Activated CD8-positive, alpha-beta memory T cell treated with anti-CD3 and anti-CD28 coated beads for 48 hours (primary cell): ENCODE measurements at places on chromosomes 2 and 18.

GRCh38 chr2:22826703-22827102 is 558.3 kb upstream of the KLHL29 start:
- DNase-seq: no peak

- no peak for DNase-seq
Measured at GRCh38 chr2:223735035-223735640, 102.2 kb downstream of the AP1S3 start.

DNA sequence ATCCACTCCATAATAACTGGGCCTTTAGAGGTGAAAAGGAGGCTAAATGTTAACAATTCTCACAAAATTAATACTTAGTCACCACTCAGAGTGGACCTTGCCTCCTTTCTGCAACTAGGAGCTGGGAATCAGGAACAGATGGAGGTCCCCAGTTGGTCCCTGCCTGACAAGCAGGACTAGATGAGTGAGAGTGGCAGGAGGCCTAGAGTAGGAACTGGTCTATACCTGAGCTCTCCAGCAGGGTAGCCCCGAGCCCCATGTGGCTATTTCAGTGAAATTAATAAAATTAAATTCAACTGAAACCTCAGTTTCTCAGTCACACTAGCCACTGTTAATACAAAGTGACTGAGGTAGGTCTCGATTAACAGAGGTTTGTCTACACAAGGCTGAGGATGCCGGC is 150.5 kb downstream of the MYO5B start:
- no peak for DNase-seq

GRCh38 chr18:58175122-58175785 is 131.2 kb downstream of the NEDD4L start:
- no peak for DNase-seq

DNA sequence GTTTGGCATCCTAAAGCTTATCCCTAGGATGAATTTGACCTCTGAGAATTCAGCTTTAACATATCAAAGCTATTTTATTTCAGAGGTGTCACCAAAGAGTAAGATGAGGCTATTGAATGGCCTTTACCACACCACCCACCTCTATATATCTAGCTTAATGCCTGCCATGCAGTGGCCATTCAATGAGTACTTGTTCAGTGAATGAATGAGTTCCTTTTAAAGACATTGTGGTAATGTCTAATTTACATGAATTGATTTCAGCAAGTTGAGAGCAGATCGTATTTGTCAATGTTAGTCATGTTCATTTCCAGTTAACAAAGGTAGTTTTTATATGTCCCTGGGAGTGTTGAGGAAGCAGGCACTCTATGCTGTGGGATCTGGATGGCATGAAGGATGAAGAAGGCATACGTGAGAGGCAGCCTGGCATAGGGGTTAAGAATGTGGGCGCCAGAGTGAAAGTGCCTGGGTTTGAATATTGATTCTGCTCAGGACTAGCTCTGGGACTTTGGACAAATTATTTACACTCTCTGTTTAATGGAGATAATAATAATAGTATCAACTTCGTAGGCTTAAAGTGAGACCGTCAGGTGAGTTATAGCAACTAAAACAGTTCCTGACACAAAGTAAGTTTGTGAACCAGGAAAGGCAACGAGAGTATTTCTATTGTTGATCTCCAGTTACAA is 434.1 kb upstream of the CHST9 start:
- no peak for DNase-seq

DNA sequence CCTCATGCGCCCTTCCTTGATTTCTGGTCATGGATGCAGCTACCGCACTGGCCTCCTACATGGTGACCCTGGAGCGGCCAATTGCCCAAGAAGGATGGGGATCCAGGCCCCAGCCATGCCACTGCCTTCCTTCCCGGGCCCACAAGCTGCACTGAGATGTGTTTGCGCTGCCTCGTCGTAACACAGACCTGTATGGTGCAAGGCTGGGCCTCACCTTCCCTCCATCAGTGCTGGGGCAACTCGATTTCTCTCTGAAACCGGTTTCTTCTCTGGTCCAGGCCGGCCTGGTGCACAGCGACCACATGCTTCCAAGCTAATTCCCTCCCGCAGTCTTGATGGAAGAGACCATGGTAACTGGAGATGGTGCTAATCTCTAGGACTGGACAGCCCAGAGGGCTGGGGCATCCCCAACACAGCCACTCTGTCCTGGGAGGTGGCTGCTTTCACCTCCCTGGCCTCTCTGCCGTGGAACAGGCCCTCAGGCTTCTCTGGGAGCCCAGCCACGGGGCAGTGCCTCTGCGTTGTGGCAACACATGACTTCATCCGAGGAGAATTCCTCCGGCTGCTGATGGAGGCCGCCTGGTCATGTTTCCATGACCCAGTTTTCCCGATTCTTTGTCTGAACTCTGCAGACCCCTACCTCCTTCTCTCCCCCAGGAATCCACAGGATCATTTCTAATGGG is 184.2 kb downstream of the GLI2 start:
- DNase-seq: no peak

GRCh38 chr2:150075831-150076230 is 411.6 kb downstream of the RND3 start:
- DNase-seq: no peak

DNA sequence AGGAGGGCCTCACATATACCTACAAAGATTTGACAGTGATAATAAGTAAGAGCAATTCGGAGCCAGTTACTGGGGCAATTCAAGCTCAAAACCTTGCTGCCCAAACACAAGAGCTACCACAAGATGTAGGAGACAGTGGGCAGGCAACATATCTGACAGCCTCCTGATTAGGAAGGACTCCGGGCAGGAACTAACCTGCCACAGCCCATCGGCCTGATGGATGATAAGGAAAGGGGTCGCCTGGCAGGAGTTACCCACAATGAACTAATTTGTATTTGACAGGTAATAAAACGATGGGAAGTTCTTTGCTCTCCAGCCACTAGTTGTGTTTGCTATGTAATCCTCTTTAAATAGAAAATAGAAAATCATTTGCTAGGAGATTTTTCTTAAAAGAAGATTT is 100.2 kb downstream of the ARHGAP15 start:
- DNase-seq: no peak

DNA sequence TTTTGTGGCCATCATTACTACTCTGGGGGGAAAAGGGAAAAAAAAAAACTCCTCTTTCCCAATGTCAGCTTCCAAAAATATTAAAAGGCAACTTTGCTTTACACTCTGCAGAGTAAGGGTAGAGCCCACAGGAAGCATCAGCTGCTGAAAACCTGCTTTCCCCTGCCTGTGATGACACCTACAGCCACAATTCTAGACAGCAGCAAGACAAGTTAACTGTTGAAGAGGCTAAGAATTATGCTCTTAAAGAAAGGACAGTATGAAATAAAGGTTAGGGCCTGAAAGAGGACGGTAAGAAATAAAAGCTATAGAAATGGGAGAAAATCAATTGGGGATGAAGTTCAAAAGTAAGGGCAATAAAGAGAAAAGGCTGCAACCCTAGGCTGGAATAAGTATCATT is 3.0 kb downstream of the PDE11A start:
- DNase-seq: no peak

GRCh38 chr2:6927186-6927585 is 10.0 kb downstream of the RNF144A start:
- no peak for DNase-seq

- no peak for DNase-seq
Measured at GRCh38 chr2:71944806-71945602, 202.7 kb downstream of the CYP26B1 start.

- no peak for DNase-seq
Measured at GRCh38 chr2:99803846-99804245, 314.0 kb upstream of the REV1 start.

DNA sequence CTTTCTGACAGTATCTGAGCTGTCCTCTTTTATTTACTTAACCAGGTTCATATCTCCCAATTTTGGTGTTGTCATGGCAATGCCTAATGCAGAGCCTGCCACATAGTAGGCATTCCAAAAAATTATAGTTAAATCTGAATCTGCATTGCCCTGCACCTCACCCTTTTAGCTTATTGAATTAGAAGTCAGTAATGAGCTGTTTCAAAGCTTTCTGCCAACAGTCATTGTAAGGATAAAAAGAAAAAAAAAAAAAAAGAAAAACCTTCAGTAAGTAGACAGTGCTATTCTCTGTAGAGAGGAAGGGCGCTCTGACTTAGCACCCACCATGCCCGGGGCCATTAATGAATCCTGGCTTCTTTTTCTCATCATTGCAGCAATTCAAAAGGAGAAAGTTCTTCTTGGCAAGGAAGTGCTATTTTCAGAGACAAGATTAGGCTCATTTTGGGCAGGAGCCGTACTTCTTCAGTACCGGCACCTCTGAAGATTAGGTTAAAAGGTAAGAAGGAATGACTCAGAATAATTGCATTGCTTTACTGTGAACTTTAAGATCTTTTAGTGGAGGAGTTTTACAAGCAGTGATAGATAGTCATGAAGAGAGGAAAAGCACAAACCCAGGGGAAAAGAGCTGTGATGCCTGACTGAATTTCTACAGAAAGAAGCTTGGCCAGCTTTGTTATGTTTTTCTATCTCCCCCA is 2041.2 kb upstream of the PIK3C3 start:
- DNase-seq: no peak

GRCh38 chr2:224427471-224427870 is 25.6 kb upstream of the FAM124B start:
- DNase-seq: no peak
